ENCODE measurements at places on chromosomes 4 and X.

DNA sequence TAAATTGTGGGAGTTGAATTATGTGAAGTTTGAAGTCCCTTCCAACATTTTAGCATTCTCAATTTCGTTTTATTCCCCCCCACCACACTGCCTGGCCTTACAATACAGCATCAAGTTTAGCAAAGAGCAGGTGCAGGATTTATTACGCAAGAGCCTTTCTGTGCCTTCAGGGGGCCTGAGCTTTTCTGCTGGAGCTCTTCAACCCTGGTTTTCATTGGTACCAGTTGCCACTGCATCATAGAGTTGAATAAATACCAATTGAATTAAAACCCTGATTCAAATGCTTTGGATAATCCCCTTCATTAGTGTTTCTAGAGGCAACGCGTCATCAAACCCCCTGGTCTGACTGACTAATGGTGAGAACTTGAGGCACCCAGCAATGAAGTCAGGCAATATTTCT is 43.6 kb upstream of the KIT start:
- no peak for DNase-seq

- DNase-seq, result no peak
These were observed 113.9 kb downstream of the CT47B1 start for GRCh38 chrX:120761810-120762209.

DNA sequence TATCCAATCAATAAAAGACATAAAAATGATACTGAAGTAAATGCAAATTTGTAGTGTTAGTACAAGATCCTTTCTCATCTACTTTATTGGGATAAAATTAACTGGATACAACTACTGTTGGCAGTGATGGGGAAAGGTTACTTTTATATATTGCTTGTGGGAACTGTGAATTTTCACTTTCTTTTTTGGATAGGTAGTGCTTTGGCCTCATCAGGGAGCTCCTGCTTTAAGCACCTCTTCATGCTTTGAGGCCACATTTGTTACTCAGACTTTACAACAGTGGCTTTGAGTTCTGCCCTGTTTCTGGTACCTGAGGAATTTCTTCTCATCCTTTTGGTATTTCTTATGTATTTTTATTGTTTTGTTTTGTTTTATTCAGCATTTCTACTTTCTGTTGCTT is 316.8 kb upstream of the ZCCHC13 start:
- no peak for DNase-seq

DNA sequence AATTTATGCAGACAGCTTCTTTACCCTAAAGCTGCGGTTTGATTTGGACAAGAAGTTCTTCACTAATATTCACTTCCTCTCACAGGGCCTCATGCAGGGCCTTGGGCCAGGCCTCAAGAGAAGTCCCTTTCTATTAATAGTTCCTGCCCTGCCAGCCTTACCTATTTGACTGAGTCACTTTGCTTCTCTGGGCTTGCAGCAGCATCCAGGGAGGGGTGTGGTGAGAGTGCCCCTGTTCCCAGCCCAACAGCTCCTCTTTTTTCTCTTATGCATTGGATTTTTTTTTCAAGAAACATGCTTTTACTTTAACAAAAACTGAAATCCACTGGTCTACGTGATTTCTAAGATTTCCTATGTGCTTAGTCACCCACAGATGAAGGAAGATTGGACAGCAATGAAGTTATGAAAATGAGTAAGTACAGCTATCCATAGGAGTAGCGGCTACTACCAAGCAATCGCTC is 26.7 kb downstream of the FAM156B start:
- no peak for DNase-seq

DNA sequence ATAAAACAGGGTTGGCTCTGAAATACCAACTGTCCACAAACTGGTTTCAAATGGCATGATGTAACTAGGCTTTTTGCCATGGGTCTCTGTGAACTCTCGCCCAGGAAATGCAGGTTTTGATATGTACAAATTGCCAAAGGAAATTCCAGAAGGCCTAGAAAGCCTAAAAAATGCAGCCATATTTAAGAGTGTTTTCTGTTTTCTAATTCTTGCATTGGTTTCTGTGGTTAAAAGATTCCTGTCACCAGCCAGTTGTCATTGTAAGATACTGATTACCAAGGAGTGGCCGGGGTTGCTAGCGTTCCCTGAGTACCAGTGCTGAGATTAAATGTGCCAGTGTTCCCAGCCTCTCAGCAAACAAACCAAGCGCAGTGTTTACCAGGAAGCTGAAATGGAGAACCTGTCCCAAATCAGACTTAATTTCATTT is 53.9 kb upstream of the SORBS2 start:
- DNase-seq, result no peak

DNA sequence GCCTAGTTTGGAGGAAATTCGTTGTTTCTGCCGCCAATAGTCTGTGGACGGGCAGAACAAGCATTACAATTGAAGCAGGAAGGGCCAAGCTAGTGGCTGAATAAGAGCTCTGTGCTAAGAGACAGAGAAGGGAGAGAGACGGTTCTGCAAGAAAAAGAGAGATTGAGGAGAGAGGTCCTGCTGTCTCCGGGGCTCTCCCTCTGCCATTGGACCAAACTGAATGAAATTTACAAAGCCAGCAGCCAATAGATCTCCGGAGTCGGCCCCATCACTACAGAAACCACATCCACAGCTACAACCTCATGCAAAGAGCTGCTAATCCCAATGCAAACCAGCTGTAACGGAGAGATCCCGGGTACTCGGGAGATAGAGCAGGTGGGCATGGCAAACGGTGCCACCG is at the start of gene NLGN4X:
Gene NLGN4X (minus strand): TSS at position 148 of the 400 bp plus-strand sequence. CDS start 77,401 bp downstream, outside the sequence.
- DNase-seq, result no peak

- no peak for DNase-seq
These were observed 26.5 kb downstream of the HAND2 start for GRCh38 chr4:173503330-173504180.

Measured in stimulated activated CD4-positive, alpha-beta T cell treated with anti-CD3 and anti-CD28 coated beads, Interleukin-4, amount 100 ng/mL, for 4 hours (primary cell).